ENCODE measurements at places on chromosomes 12 and 14.
A peak's percentile ranks its signal among the peaks of the same experiment; 100 is the strongest.

GRCh38 chr12:101671157-101671791, 26.2 kb upstream of the CHPT1 start:
- H3K4me3 ChIP-seq, result no peak overlapping the region
- peak; percentile 26 for DNase-seq
- no peak overlapping the region for H3K27ac ChIP-seq
- H3K36me3 ChIP-seq, result no peaks in the 10 kb centered on the region

DNA sequence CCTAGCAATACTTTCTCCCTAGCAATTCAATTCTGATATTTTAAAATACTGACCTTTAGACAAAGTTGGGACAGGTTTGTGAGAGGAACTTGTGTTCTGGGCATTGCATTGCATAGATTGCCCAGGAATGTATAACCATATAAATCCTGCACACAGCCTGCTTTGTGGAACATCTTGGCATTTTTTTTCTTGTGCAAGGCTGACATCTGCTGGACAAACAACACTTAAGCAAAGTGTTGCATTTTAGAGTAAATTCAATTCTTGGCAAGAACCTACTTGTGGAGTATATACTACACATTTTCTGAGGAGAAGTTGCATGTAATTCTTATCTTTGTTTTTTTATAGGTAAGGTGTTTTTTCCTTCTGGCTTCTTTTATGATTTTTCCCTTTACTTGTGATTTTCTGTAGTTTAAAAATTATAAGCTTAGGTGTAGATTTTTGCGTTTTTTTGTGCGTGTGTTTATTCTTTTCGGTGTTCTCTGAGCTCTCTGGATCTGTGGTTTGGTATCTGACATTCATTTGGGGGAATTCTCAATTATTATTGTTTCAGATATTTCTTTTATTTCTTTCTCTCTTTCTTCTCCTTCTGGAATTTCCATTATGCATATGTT, 26.4 kb downstream of the TESPA1 start:
- no peak overlapping the region for H3K4me3 ChIP-seq
- no peaks in the 10 kb centered on the region for H3K4me1 ChIP-seq
- DNase-seq, result peak; percentile 43
- peaks cover 6% of the 10 kb centered on the region for H3K27me3 ChIP-seq
- no peak overlapping the region for H3K27ac ChIP-seq
- no peaks in the 10 kb centered on the region for H3K36me3 ChIP-seq

DNA sequence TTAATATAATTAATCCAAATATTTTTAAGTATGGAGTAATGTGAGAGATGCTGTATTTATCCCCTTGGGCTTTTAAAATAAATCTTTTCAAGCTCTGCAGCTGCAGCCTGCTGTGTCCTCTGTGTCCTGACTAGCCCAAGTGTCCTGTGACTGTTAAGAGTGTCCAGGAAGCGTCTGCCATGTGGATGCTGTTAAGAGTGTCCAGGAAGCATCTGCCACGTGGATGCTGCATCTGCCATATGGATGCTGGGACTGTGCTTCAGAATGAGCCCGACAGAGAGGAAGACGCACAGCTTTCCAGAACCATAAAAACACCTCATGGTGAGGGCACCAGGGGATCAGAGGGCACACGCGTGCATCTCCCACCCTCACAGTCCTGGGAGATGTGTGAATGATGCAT, 307.2 kb downstream of the ADGRD1 start:
- H3K27me3 ChIP-seq, result no peaks in the 10 kb centered on the region
- H3K4me3 ChIP-seq, result no peak overlapping the region
- no peaks in the 10 kb centered on the region for H3K36me3 ChIP-seq
- DNase-seq, result no peak

GRCh38 chr12:100359822-100360221, 2.9 kb downstream of the SLC17A8 start:
- no peaks in the 10 kb centered on the region for H3K4me1 ChIP-seq
- DNase-seq, result no peak
- H3K4me3 ChIP-seq, result no peak overlapping the region
- no peaks in the 10 kb centered on the region for H3K36me3 ChIP-seq

GRCh38 chr12:9944391-9944790, 12.2 kb upstream of the CLEC2A start:
- H3K36me3 ChIP-seq, result no peaks in the 10 kb centered on the region
- no peak overlapping the region for H3K27ac ChIP-seq
- DNase-seq, result no peak
- H3K4me3 ChIP-seq, result no peak overlapping the region
- no peaks in the 10 kb centered on the region for H3K4me1 ChIP-seq
- H3K27me3 ChIP-seq, result no peaks in the 10 kb centered on the region

GRCh38 chr12:66683073-66683472, 4.2 kb upstream of the GRIP1 start:
- H3K27ac ChIP-seq, result no peak overlapping the region
- H3K27me3 ChIP-seq, result no peaks in the 10 kb centered on the region
- H3K36me3 ChIP-seq, result no peaks in the 10 kb centered on the region
